Effector memory CD8-positive, alpha-beta T cell (primary cell): ENCODE measurements at places on chromosomes 5 and 9.
A peak's percentile ranks its signal among the peaks of the same experiment; 100 is the strongest.

DNA sequence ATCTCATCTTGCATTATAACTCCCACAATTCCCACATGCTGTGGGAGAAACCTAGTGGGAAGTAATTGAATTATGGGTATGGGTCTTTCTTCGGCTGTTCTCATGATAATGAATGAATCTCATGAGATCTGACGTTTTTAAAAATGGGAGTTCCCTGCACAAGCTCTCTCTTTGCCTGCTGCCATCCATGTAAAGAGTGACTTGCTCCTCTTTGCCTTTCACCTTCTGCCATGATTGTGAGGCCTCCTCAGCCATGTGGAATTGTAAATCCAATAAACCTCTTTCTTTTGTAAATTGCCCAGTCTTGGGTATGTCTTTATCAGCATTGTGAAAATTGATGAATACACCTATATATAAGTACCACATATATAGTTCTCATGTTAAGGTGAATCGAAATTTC lies 961.7 kb upstream of the COX7C start:
- no peaks in the 10 kb centered on the region for H3K27me3 ChIP-seq
- no peaks in the 10 kb centered on the region for H3K36me3 ChIP-seq

DNA sequence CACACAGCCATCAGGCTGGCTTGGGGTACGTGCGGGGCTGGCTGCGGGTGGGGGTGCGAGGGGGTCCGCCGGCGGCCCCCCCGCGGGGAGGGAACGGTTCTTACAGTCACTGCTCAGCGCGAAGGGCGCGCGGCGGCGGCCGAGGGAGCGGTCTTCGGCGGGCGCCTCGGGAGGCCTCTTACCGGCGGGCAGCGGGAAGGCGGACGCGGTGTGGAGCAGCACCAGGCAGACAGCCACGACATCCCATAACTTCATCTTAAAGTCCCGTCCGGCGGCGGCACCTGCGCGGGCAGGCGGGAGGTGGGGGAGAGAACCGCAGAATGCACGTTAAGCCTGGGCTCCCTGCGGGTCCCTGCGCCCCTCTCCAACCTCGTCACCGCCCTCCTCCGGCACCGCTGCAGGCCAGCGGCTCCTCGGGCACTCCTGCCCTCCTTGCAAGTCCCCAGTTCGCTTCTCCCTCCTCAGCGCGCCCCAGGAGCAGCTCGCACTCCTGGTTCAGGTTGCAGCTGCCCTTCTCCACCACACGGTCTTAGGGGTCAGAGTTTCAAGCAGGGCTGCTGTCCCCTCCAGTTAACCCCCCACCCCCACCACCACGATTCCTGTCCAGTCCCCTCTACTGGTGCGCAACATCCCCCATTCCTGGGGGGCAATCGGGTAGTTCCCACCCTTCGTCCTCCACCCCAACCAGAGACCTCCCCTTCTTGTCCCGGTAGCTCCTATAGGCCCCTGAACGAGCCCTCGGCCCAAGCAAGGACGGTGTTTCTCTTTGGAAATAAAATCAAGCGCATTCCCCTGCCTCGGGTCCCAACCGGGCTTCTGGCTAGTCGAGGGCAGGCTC lies 5.1 kb downstream of the GDNF start:
- DNase-seq: no peak
- H3K4me3 ChIP-seq: no peak overlapping the region
- H3K36me3 ChIP-seq: peaks cover 3% of the 10 kb centered on the region
- H3K27me3 ChIP-seq: peaks cover 74% of the 10 kb centered on the region
- H3K27ac ChIP-seq: no peak overlapping the region

DNA sequence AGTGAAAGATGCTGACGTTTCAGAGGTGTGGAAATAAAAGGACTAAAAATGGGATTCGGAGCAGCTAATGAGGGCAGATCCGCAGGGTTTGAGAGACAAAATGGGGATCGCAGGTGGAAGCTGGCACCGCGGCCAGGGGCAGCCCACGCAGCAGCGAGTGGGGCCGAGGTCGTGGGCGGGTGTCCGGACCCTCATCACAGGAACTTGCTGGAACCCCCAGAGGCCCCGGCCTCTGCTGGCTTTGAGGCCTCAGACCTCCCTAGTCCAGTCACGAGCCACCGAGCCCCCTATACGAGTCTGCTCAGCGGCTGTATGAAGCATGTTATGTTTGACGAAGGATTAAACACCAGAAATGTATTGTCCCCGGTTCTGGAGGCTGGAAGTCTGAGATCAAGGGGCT lies 45.8 kb upstream of the FCN1 start:
- H3K27ac ChIP-seq: no peak overlapping the region
- no peaks in the 10 kb centered on the region for H3K36me3 ChIP-seq
- no peaks in the 10 kb centered on the region for H3K4me1 ChIP-seq
- H3K4me3 ChIP-seq: no peak overlapping the region

DNA sequence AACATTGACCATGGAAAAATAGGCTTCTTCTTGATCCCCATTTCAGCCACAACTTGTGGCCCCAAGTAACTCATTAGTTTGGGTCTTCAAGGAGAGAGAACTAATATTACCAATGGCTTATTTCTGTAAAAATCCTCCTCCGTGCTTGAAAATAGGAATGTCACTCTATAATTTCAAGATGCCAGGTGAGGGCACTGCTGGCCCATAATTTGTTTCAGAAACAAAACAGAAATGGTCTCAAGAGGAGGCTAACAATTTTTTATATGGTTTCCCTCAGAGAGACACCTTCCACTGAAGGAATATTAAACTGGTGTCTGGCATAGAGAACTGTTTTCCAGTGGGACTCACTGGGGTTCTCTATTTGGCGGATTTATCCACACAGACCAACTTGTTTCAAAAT lies 437.0 kb upstream of the TRPC7 start:
- no peaks in the 10 kb centered on the region for H3K4me1 ChIP-seq
- no peak for DNase-seq
- no peak overlapping the region for H3K4me3 ChIP-seq
- no peaks in the 10 kb centered on the region for H3K36me3 ChIP-seq
- H3K27ac ChIP-seq: no peak overlapping the region

GRCh38 chr5:2780421-2781171 lies 29.1 kb upstream of the IRX2 start:
- no peak overlapping the region for H3K4me3 ChIP-seq
- H3K27ac ChIP-seq: no peak overlapping the region
- no peaks in the 10 kb centered on the region for H3K36me3 ChIP-seq
- no peak for DNase-seq

GRCh38 chr9:79353856-79354520 lies 217.8 kb upstream of the TLE4 start:
- H3K36me3 ChIP-seq: no peaks in the 10 kb centered on the region
- peaks cover 12% of the 10 kb centered on the region for H3K27me3 ChIP-seq
- no peaks in the 10 kb centered on the region for H3K4me1 ChIP-seq
- no peak overlapping the region for H3K4me3 ChIP-seq
- DNase-seq: no peak

GRCh38 chr5:44809215-44809955 lies 638 bp downstream of the MRPS30 start:
- peak; percentile 37 for DNase-seq
- peak overlapping the region; percentile 94 for H3K27ac ChIP-seq
- peak overlapping the region; percentile 97 for H3K4me3 ChIP-seq
- H3K36me3 ChIP-seq: peaks cover 47% of the 10 kb centered on the region

DNA sequence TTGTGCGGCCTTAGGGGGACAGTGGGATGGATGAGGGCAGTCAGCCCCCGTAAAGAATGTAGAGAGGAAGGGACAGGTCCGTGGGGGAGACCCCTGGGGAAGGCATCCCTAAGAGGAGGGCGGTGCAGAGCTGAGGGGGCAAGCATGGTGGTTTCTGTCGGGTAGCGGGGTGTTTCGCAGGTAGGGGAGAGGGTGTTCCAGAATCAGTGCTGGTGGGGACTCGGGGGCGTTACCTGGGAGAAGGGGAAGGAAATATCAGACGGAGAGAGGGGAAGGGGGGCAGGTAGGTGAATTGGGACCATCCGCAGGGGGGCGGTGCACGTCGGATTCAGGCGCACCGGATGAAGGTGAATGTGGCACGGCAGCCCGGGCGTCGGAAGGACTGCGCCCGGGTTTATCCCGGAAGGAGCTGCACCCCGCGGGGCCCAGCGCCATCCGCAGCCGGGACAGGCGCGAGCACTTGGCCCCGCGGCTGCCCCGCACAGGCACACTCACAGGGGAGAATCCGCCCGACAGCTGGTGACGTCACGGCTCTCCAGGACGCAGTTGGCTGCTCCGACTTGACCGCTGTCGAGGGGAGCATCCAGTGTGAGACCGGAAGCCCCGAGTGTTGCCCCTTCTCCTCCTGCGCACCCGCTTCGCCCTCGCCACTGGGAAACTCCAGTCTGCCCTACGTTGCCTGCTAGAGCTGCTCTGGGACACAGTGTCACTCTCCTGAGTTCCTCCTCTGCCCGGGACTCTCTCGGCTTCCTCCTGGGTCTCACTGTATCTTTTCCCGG lies 1.3 kb downstream of the CD72 start:
- H3K4me1 ChIP-seq: peaks cover 44% of the 10 kb centered on the region
- peak; percentile 66 for DNase-seq
- H3K27ac ChIP-seq: peak overlapping the region; percentile 97
- H3K27me3 ChIP-seq: no peaks in the 10 kb centered on the region
- peak overlapping the region; percentile 89 for H3K4me3 ChIP-seq

- no peak overlapping the region for H3K27ac ChIP-seq
- H3K4me3 ChIP-seq: no peak overlapping the region
- H3K36me3 ChIP-seq: peaks cover 3% of the 10 kb centered on the region
- no peak for DNase-seq
- peaks cover 2% of the 10 kb centered on the region for H3K4me1 ChIP-seq
These were observed 50.7 kb upstream of the UBAC1 start for GRCh38 chr9:136011703-136012496.

DNA sequence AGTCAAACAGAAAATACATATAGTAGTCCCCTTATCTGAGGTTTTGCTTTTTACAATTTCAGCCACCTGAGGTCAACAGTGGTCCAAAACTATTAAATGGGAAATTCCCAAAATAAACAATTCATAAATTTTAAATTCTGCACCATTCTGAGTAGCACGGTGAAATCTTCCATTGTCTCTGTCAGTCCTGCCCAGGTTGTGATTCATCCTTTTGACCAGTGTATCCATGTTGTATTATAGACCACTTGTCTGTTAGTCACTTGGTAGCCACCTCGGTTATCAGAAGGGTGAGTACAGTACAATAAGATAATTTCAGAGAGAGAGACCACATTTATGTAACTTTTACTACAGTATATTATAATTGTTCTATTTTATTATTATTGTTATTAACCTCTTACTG lies 2.8 kb downstream of the CCDC152 start:
- peaks cover 3% of the 10 kb centered on the region for H3K36me3 ChIP-seq
- no peak for DNase-seq
- peaks cover 23% of the 10 kb centered on the region for H3K27me3 ChIP-seq
- H3K4me1 ChIP-seq: peaks cover 12% of the 10 kb centered on the region
- no peak overlapping the region for H3K27ac ChIP-seq

DNA sequence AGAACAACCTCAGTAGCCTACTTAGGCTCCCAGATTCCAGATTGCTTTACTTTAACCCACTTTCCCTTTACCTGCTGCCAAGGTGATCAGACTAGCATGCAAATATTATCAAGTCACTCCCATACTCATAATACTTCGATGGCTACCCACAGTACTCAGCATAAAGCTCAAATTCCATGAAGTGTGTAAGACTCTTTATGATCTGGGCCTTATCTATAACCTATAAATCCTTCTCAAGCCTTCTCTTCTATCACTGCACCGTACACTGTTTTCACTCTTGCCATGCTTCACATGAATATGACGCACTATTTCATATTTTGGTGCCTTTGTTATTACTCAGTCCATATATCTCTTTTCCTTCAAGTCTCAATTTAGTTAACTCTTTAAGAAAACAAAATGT lies 135.2 kb upstream of the TARS1 start:
- H3K27ac ChIP-seq: no peak overlapping the region
- H3K36me3 ChIP-seq: no peaks in the 10 kb centered on the region

DNA sequence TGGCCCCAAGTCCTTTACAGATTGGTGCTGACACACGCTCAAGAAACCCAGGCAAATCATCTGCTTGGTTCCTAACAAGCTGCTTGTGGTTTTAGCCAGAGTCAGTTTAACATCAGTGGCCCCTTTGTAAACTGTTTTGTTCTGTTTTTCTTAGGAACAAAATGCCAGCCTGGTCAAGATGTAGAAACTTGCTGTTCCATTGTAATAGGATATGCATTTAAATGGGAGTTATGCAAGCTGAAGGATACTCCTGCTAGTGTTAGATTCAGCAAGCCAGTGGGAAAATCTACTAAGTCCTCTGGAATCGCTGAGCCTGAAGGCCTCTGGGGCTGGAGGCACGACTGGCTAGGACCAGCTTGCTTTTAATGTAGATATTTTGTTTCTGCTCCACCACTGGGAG lies 391.1 kb downstream of the TLE4 start:
- H3K36me3 ChIP-seq: no peaks in the 10 kb centered on the region
- H3K4me3 ChIP-seq: no peak overlapping the region
- H3K27ac ChIP-seq: no peak overlapping the region

DNA sequence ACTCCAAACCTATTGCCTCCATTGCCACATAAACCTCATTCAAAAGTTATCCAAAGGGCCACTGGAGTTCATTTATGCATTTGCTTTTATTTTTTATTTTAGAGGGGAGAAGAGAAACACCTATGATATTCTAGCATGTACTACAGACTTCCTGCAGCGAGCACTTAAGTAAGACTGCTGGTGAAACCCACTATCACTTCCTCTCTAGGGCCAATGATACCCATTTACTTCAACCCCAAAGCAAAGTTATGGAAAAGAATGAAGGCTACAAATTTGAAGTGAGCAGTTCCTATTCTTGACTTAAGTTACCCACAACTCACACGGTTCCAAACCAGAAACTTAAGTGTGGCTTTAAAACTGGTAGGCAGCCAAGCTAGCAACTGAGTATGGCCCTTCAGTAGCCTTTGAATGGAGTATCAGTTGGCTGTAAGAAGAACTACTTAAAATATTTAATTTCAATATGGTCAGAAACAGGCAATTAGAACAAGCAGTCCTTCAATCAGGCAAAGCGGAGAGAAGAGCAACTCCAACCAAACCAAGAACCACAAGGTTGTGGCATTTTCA lies 94.1 kb downstream of the GPR21 start:
- H3K27me3 ChIP-seq: no peaks in the 10 kb centered on the region
- H3K36me3 ChIP-seq: no peaks in the 10 kb centered on the region
- H3K27ac ChIP-seq: no peak overlapping the region
- DNase-seq: no peak
- H3K4me3 ChIP-seq: no peak overlapping the region

DNA sequence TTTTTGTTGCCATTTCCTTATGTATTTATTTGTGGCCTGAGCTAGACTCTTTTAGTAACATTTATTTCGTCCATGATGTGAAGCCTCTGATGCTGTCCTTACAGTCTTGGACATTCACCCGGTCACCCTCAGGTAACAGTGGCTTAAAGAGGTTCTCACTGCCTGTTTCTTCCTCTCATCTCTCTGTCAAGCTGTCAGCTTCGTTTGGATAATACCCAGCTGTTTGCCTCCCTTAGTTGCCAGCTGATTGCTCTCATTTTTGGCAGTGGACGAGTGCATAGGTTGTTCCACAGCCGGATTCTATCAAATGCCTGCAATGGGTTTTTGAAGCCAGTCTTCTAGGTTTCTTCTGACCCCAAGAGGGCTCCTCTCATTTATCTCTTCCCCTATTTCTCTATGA lies 427.7 kb downstream of the MED10 start:
- DNase-seq: no peak
- H3K36me3 ChIP-seq: no peaks in the 10 kb centered on the region
- H3K4me1 ChIP-seq: no peaks in the 10 kb centered on the region
